Osteoblast (primary cell): ENCODE measurements at places on chromosomes 6 and 20. TPM values are rescaled to one million over a fixed set of nuclear protein-coding genes. Genes with fewer than 3 reads are reported as not detected.

CPXM1 gene
- under 0.01 and 0.88 TPM in 2 replicates for total RNA-seq

RING1 gene
- total RNA-seq: 34.0 and 34.2 TPM in 2 replicates

DNA sequence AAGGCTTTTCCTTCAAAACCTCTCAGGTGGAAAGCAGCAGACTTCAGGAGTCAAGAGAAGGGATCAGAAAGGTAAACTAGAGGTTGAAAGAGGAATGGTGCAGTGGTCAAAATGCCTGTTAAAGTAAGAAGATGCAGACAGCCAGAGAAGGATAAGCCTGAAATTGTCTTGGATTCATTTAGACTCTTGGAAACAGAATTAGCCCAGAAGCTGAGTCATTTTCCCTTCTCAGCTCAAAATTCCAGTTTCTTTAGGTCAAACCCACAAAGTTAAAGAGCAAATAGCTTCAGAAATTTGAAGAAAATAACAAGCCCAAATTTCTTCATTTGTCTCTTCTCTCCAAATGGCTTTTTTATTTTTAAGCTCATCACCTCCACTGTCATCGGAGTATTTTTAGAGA, 73.9 kb downstream of the DHX35 start:
- DNase-seq: no peak
- H3K4me1 ChIP-seq: peaks cover 6% of the 10 kb centered on the region
- H3K36me3 ChIP-seq: peaks cover 36% of the 10 kb centered on the region
- no peaks in the 10 kb centered on the region for H3K27me3 ChIP-seq
- H3K4me3 ChIP-seq: no peak overlapping the region
- H3K27ac ChIP-seq: no peak overlapping the region

GRCh38 chr6:34894693-34895092, 5.6 kb downstream of the ANKS1A start:
- H3K27ac ChIP-seq: no peak overlapping the region
- H3K27me3 ChIP-seq: no peaks in the 10 kb centered on the region
- H3K4me3 ChIP-seq: no peak overlapping the region
